ENCODE measurements at places on chromosomes 5 and 9.

DNA sequence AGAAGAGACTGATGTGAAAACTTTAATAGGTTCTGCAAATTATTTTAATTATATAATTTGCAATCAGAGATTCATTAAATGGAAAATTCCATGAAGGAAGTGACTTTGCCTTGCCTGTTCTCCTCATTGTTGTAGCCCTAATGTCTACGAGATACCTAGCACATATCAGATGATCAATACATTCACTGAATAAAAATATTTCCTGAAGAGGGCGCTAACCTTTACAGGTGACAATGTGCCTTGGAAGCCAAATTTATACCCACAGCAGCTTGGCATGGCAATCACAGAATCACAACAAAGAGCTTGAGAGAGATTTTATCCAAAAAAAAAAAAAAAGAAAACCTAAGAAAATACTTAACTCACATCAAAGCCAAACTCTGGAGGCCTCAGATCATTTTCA lies 17.4 kb downstream of the HAUS6 start:
- no peak for DNase-seq

DNA sequence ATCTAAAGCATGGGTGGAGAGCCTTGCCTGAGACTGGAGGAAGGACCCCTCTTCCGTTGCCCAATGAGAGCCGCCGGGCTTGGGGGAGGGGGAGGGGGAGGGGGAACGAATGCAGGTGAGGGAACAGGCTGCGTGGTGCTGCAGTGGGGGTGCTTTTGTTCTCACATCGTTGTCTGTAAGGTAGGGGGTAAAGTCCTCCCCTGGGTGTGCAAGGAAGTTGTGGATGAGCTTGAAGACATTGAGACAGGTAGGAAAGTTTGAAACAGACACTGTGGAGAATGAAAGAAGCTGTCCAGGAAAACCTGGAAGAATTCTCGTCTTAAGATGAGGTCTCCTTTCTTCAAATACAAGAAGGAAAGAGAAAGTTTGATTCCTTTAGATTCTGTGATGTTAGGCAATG lies 94.1 kb upstream of the LIFR start:
- DNase-seq, result no peak

- no peak for DNase-seq
Measured at GRCh38 chr9:103904242-103904641, 189.9 kb upstream of the SMC2 start.

DNA sequence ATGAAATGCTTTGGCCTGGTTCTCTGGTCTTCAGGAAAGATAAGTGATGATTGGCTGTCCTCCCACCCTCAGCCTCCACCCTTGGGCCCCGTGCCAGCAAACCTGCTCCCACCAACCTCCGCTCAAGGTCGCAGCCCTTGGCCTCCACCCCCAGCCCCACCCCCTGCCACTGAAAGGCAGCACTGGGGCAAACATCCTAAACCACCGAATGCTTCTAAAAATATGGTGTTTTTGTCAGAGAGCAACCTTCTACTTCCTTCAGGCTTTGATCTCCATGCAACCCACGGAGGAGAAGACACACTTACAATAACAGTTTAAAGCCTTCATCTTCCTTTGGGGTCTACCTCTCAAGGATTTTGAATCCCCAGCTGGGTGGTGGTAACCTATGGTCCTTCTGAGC lies 24.0 kb upstream of the TCF7 start:
- DNase-seq, result no peak

GRCh38 chr5:36450229-36451014 lies 148.7 kb upstream of the RANBP3L start:
- DNase-seq, result no peak

DNA sequence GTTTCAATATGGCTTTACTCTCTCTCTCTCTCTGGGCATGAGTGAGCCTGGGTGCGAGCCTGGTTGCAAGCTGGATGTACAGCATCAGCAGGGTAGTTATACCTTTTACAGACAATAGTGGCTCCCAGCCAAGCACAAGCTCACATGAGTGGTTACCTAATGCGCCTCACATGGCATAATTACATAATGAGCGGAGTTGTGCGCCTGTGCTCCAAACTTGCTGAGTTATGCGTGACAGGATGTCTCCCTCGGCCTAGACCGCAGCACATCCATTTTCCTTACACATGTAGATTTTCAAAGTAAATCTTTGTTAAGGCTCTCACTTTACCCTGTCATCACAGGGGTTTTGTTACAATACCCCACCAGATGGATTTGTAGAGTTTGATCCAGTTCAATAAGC lies 233.5 kb upstream of the WWC1 start:
- no peak for DNase-seq

- DNase-seq, result no peak
Measured at GRCh38 chr9:93324191-93324834, 127.2 kb upstream of the FAM120A start.

DNA sequence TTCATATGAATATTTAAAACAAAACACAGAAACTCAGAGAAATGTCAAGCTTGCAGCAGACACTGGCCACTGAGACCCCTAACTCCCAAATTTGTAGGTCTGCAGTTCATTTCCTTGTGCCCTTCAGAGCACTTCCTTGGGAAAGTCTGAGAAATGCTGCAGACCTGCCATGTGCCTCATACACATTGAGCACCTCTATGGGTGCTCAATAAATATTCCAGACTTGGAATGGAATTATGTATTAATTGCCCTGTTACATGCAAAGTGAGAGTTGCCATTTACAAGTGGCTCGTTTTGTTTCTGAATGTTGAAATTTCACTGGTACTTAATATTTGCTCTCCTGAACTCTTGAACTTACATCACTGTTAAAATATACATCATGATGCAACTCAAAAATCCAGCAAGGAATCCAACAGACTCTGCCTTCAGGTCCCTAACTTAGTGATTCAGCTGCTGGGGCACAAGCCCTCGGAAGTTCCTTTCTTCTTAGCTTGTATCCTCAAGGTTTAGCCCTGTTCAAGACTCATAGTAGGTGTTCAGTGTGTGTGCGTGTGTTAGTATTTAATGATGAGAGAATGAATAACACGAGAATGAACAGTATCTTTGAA lies 90.6 kb downstream of the PTCD2 start:
- no peak for DNase-seq

GRCh38 chr5:83724001-83724400 lies 3.3 kb upstream of the HAPLN1 start:
- DNase-seq, result no peak

- no peak for DNase-seq
Measured at GRCh38 chr5:156020647-156021046, 306.3 kb upstream of the SGCD start.

- no peak for DNase-seq
Measured at GRCh38 chr9:135321580-135321979, 158.0 kb upstream of the PPP1R26 start.

DNA sequence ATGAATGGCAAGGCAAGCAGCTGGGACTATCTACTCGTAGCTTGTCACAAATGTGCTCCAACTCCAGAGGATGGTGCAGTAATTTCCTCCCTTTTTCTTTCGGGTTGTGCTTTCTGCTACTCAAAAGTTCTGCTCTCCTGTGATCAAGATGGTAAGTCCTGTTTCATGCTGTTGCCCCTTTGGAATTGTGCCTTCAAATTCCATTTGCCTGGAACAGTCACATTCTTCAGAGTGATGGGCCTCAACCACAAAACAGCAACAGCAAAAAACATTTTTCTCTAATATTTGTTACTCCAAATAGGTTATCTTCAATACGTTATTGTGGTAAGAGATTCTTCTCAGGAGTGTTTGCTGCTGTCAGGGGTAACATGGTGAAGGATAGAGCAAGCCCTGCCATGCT lies 209.3 kb downstream of the PALM2AKAP2 start:
- DNase-seq, result no peak

GRCh38 chr5:133179405-133179804 lies 127.6 kb downstream of the HSPA4 start:
- no peak for DNase-seq

- DNase-seq, result no peak
Measured at GRCh38 chr5:156366521-156366920, 39.6 kb downstream of the SGCD start.

- no peak for DNase-seq
Measured at GRCh38 chr5:132363431-132364112, 5.9 kb upstream of the SLC22A5 start.

GRCh38 chr5:176994460-176995121 lies 12.0 kb downstream of the UIMC1 start:
- DNase-seq, result no peak

- DNase-seq, result no peak
Measured at GRCh38 chr5:66339896-66340295, 195.8 kb downstream of the SREK1 start.

- no peak for DNase-seq
Measured at GRCh38 chr5:175513297-175513696, 34.9 kb downstream of the SFXN1 start.

DNA sequence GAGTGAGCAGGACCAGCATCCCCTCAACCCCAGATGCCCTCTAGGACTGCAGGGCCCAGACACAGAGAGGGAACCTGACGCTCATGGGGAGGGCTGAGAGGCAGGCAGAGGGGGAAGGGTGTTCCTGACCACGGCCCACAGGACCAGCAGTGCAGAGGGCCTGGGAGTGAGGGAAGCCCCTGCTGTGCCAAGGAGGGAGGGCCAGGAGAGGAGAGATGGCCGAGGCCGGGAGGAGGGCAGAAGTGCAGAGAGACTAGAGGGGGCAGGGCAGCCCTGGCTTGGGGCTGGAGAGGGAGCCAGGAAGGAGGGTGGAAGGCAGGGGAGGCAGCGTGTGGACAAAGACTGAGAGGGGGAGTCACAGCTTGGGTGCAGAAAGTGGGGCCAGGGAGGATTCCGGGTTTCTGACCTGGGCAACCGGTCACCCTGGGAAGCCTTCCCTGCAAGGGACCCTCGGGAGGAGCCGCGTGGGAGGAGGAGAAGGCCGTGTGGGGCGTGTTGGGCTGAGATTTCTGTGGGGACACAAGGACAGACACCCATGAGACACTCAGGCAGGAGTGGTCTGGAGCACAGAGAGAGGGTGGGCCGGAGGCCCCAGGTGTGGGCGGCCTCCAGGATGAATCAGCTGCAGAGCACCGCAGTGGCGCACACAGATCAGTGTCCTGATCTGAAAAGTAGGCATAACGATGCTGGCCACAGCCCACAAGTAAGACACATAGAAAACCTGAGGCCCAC lies 117.5 kb downstream of the ADAMTS2 start:
- DNase-seq, result no peak

GRCh38 chr9:124551472-124552272 lies 44.5 kb upstream of the NR5A1 start:
- DNase-seq, result peak; percentile 31

DNA sequence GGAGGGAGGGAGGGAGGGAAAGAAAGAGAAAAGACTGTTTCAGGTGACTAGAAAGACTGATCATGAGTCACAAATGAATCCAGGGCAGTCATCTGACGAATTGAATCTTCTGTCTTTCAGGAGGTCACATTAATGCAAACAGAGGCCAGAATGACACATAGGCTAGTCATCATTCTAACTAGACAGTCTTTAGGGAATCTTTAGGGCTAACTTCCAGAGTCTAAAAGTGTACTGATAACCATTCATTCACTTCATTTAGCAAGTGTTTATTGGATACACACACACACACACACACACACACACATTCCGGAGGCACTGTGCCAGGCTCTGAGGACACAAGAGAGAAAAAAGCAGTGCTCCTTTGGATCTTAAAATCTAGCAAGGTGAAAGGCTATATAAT lies 156.7 kb downstream of the EBF1 start:
- no peak for DNase-seq

GRCh38 chr5:58548068-58548467 lies 34.8 kb upstream of the RAB3C start:
- no peak for DNase-seq

DNA sequence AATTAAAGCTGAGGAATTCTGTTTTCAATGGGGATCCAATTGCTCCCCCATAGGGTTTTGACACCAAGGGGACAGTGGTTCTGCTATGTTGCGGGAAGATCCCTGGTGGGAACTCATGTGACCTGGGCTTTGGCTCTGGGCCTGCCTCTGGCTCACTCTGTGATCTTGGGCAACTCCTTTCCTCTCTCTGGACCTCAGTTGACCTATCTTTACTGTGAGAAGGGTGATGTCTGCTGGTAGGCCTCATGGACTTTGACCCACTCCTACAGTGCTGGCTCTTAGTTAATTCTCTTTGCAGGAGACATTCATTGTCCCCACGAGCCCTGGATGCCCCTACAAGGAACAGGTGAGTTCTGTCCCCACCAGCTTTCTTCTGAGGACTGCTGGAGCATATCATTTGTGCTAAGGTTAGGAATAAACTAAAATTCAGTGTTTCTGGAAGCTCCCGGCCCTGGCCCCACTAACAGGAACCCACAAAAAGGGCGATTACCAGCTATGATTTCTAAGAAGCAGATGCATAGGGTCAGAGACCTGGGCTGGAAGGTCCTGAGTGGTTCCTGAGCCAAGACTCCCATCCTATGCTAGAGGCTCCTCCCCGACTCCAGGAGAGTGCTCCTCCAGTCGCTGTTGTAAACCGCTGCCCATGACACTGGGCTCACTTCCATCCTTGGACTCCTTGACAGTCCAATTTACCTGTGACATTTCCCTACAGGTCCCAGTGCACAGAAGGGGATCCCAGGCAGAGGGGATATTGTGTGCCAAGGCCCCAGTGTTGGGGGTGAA lies 218.3 kb downstream of the PAX5 start:
- no peak for DNase-seq

DNA sequence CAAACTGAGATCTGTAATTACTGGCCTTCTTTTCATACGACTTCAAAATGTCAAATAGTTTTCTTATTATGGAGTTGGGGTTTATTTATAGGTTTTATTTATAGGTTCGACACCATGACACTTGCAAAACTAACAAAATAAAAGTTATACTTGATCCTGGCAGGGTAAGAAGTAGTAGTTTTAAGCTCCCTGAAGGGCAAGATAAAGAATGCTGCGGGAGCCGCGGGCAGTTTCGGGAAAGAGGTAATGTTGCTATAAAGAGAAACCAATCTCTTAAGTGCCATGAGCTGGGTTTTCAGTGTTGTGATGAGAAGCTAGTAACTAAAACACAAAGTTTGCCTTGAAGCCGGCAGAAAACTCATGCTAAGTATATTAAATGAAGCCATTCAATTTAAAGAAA lies 24.8 kb downstream of the PTPN3 start:
- no peak for DNase-seq

GRCh38 chr5:139847790-139848507 lies 52.3 kb downstream of the PSD2 start:
- peak; percentile 74 for DNase-seq

- DNase-seq, result no peak
Measured at GRCh38 chr5:116518423-116518822, 56.2 kb downstream of the SEMA6A start.

DNA sequence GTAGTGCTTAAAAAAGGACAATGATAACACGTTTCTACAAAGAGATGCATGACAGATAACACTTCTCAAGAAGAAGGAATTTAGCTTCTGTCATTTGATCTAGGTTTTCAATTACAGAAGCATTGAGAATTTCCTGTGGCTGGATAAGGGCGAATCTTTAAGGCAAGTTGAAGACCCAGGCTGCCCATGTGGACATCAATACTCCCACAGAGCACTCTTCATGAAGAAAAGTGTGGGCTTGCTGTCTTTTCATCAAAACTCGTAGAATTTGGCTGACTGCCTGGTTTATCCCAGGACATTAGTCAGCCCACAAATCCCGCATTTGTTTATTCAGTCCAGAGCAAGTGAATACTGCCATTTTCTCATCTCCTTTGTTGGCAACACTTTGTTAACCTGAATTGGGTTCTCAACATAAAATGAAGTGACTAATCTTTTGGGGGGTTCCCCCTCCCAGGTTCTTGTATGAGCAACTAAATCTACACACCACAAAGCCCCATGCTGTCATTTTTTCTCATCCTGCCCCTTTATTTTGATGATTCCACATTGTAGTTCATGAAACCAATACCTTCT lies 43.4 kb upstream of the CDKN2B start:
- DNase-seq, result no peak

All from right kidney (tissue), 9 donors.